Glomerular endothelial cell (primary cell): ENCODE measurements at places on chromosomes 4 and X.

GRCh38 chr4:185700048-185700447 lies 111.9 kb downstream of the SORBS2 start:
- no peak for DNase-seq

DNA sequence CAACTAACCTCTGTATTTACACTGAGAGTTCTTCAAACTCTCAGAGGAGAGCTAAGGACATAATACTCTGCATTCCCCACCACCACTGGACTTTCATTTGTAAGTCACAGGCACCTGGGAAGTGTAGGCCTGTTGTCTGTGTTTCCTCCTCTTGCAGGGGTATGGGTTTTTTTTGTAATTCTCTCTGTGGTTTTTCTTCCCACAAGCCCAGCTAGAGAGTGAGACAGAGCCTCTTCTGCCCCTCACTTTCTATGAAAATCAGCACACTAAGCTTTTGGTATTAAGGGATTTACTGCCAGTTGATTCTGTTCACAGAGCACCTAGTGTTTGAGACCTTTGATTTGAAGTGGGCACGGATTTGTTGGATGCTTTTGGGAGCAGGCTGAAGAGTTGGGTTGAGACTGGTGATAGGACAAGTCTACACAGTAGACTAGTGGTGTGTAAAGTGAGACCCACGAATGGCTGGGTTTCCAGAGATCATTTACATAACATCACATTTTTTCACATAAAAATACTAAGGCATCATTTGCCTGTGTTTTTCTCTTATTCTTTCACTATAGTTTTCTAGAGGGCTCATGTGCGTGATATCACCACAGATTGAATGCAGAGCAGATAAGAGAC lies 28.9 kb upstream of the WDR17 start:
- no peak for DNase-seq

DNA sequence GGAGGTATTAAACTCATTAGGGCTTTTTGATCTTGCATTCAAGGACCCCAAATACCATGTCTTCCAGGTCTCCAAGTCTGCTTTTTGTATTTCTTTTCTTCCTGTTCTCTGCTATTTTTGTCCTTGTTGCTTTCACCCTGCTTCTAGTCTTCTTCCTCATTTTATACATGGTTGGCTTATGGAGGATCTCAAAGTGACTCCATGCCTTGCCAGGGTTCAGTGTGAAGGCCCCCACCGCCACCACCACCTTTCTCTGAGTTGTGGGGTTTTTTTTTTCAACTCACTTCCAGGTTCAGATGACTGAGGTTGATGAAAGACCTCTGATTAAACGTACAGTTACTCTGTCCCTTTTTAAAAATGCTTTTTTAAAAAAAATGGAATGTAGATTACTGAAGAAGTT lies 96.3 kb downstream of the MAML3 start:
- DNase-seq = no peak

DNA sequence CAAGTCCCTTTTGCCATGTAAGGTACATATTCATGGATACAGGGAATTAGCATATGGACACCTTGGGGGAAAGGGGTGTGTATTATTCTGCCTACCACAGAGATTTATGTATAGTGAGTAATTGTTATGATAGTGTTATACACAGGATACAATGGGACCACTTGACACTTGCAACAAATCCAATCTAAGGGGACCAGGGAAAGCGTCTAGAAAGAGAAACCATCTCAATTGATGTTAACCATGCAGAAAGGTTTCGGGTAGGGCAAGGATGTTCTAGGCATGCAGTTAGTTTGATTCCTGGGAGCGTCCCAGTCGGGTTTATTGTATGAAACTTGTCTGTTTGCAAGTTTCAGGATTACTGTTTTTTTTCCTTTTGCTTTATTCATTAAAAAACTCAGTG lies 34.2 kb downstream of the MMRN1 start:
- DNase-seq = no peak

GRCh38 chrX:100083211-100083610 lies 326.9 kb downstream of the PCDH19 start:
- no peak for DNase-seq
